PC-9 (cell line): ENCODE measurements at places on chromosomes 12 and 14.

DNA sequence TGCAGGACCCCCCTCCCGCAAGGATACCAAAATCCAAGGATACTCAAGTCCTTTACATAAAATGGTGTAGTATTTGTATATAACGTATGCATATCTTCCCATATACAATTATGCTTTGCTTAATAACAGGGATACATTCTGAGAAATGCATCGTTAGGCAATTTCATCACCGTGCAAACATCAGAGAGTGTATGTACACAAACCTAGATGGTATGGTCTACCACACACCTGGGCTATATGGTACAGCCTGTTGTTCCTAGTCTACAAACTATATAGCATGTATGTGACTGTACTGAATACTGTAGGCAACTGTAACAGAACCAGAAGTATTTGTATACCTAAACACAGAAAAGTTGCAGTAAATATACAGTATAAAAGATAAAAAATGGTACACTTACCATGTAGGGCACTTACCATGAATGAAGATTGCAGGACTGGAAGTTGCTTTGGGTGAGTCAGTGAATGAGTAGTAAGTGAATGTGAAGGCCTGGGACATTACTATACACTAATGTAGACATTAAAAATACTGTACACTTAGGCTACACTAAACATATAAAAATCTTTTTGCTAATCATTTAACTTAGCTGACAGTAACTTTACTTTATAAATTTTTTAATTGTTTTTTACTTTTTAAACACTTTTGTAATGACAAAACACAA, 141.1 kb downstream of the SLC41A2 start:
- DNase-seq, result no peak

GRCh38 chr14:105023144-105023543, 2.3 kb upstream of the CDCA4 start:
- no peak for DNase-seq

DNA sequence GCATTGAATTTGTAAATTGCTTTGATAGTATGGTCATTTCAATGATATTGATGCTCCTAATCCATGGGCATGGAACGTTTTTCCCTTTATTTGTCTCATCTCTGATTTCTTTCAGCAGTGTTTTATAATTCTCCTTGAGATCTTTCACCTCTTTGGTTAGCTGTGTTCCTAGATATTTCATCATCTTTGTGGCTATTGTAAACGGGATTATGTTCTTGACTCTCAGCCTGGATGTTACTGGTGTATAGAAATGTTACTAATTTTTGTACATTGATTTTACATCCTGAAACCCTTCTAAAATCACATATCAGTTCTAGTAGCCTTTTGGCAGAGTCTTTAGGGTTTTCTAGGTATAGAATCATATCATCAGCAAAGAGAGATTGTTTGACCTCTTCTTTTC, 52.6 kb downstream of the SYNE2 start:
- no peak for DNase-seq

- DNase-seq, result no peak
Measured at GRCh38 chr12:76768576-76768975, 4.7 kb downstream of the ZDHHC17 start.

GRCh38 chr12:66500091-66500490, 178.8 kb downstream of the GRIP1 start:
- no peak for DNase-seq

DNA sequence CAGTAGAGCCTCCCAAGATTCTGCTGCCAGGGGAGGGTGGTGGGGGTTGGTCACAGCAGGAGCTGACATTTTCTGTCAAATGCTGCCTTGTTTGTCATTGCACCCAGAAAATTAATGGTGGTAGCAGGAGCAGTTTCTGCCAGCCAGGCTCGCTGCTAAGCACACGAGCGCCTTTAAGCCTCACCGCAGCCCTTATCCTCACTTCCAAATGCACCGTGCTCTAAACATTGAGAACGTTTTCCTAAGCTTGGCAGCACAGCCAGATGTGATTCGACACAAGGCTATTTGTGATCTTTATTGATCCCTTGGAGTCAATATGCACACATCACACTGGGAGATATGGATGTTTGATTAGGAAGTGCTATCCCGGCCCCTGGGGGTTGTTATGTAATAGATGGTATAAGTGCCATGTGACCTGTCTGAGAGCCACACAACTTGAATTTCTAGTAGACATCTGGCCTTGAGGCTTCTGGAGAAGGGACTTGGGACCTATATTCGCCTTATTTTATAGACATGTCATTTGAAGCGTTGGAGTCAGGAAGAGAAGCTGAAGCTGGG, 31.6 kb upstream of the BEGAIN start:
- DNase-seq, result no peak

GRCh38 chr12:93918262-93918661, 230.1 kb upstream of the PLXNC1 start:
- no peak for DNase-seq

GRCh38 chr12:79023784-79024183, 159.2 kb downstream of the SYT1 start:
- no peak for DNase-seq

DNA sequence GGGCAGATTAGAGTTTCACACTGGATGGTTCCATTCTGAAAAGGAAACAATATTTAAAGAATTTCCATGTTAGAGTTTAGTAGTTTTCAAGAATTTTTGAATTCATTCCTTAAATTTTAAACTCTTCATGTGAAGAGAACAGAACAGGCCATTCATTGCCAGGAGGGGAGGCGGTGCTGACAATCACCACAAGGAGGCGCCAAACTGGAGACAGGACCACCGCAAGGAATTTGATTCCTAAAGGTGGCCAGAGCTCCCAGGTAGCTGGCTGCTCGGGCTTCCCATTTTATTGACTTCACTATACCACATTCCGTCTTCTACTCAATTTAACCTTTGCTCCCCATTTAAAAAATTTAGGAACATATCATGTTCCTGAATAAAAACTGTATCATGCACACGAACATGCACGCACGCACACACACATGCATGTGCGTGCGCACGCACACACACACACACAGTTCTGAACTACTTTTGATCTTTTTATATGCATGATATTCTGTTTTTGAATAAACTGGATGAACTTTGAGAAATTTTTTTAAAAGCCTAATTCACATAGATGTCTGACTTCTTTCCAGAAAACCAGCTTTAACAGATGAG, 101.2 kb downstream of the NELL2 start:
- DNase-seq, result peak; percentile 5

DNA sequence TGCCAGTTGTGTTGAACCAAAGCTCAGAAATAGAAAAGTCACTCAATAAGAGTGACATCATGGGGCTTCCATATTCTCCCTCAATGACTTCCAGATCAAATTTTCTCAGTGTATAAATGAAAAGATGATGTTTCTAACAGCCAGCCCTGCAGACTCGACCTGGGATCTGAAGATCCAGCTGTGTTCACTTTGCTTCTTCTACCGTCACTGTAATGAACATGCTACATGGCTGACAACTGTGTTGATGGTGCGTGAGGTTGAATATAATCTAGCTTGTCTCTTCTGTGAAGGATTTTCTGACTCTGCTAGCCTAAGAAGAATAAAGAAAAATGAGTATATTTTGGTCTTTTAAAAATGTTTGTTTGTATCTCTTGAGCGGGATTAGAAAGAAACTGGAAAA, 577.8 kb downstream of the ETNK1 start:
- DNase-seq, result no peak

DNA sequence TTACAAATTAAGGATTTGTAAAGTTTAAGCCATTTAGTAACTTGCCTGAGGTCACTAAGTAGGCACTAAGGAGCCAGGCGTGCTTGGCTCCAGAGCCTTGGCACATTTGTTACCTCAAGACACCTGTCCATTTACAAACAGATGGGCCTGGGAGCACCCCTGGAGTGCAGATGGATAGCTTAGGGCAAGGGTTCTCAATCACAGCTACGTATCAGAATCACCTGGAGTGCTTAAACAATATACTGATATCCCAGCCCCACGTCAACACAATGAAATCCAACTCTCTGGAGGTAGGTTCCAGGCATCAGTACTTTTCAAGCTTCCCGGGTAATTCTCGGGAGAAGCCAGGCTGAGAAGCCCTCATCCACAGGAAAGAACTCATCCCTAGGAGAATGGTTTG, 45.4 kb downstream of the SLC8A3 start:
- DNase-seq, result no peak

GRCh38 chr14:96039633-96040311, 610 bp downstream of the C14orf132 start:
- no peak for DNase-seq

DNA sequence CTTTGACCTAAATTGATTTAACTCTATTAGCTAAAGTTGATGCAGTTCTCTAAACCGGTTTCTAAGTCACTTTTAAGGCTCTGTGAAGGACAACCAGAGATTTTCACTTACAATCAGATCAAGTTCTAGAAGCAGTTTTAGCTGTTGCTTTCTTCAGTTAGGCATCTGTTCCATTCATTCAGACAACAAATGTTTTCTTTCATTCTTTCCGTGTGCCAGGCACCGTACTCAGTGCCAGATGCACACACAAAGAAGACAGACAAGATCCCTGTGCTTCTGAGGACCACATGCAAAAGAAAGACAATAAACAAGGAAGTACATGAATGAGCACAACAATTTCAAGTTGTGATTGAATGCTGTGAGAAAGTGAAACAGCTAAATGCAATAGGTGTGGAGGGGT, 11.1 kb upstream of the EGLN3 start:
- DNase-seq, result no peak
